COLO829 (cell line): ENCODE measurements at places on chromosomes 3 and 15.

- no peak for DNase-seq
Measured at GRCh38 chr3:126033051-126033745, 50.7 kb downstream of the SLC41A3 start.

GRCh38 chr15:75354454-75354853 lies 7.6 kb downstream of the NEIL1 start:
- DNase-seq, result no peak

DNA sequence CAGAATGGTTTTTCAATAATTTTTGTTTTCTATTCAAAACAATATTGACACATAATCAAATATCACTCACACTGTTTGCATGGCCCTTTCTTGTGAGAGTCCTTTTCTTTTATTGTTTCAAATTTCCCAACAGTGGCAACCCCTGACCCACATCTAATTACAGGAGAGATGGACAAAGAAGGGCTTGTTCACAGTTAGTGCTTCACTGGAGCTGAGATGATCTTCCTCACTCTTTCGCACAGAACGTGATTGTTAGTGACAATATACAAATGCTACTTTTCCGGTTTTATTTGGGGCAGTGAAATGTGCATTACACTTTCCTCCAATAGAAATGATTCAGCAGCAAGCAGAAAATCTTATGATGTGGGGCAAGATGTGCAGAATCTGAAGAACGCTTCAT lies 38.6 kb upstream of the TTC14 start:
- DNase-seq, result peak; percentile 61

- DNase-seq, result no peak
Measured at GRCh38 chr3:184157206-184157605, 2.0 kb downstream of the DVL3 start.

DNA sequence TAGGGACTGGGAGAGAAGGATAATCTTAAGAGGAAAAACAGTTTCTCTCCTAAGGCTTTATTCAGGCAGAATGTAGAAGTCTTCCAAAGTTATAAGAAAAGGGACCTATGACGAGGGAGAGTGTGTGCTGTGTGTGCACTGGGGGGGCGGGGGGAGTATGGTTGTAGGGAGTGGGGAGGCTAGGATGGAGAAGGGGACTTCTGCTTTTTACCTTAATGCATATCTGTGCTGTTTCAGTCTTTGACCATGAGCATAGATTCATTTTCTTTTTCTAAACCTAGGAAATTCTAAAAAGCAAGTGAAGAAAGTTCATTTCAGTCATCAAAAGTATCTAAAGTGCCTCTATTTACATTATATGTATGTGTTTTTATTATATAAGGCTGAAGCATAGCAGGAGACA lies 52.6 kb upstream of the RASA2 start:
- no peak for DNase-seq

DNA sequence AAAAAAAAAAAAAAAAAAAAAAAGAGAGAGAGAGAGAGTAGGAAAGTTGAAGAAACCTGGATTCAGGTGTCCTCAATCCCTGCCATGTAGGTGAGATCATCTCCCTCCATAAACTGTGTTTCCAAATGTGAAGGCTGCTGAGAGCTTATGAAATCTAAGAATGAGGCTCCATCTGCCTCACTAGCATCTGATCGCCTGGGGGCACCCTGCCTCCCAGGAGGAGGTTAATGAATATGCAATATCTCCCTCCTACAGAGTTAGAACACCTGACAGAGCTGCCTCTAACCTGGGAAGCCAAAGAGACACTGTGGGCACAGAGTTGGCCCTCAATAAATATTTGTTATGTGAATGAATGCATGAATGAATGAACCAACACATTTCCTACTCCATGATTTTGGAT lies 23.8 kb upstream of the ZNF148 start:
- no peak for DNase-seq
